ENCODE measurements at places on chromosomes 3 and 15. TPM values are rescaled to one million over a fixed set of nuclear protein-coding genes. Genes with fewer than 3 reads are reported as not detected.

SAMMSON gene
- total RNA-seq: not detected

DNA sequence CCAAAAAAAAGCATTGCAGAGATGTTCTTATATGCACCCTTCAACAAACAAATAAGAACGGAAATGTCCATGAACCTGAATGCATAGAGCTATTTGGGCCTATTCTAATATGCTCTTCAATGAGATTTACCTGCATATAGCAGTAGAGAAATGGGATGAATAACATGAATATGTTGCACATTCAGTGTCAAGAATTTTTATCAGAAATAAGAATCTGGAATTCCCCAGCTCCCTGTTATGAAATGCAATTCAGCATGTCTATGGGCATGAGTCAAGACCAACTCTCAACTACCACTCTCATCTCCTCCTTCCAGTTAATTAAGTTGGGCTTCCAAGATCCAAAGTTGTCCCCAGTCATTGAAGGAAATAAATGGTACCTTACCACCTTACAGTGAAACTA, 133.7 kb upstream of the ALCAM start:
- no peaks in the 10 kb centered on the region for H3K36me3 ChIP-seq
- no peak overlapping the region for H3K4me3 ChIP-seq
- no peak for DNase-seq
- H3K27ac ChIP-seq: no peak overlapping the region

CELSR3 gene
- total RNA-seq: 15.2 TPM

GRCh38 chr3:114411811-114412803, 118.3 kb downstream of the TIGIT start:
- H3K36me3 ChIP-seq: no peaks in the 10 kb centered on the region
- H3K4me1 ChIP-seq: peaks cover 21% of the 10 kb centered on the region
- no peaks in the 10 kb centered on the region for H3K27me3 ChIP-seq

CDCP1 gene
- total RNA-seq: 3.2 TPM

DNAH12 gene
- not detected for total RNA-seq

- no peak overlapping the region for H3K27ac ChIP-seq
- DNase-seq: no peak
- H3K36me3 ChIP-seq: no peaks in the 10 kb centered on the region
- peaks cover 8% of the 10 kb centered on the region for H3K27me3 ChIP-seq
- H3K4me1 ChIP-seq: no peaks in the 10 kb centered on the region
- no peak overlapping the region for H3K4me3 ChIP-seq
Observed at GRCh38 chr3:69491975-69492374, 106.1 kb upstream of the FRMD4B start.

- H3K36me3 ChIP-seq: peaks cover 9% of the 10 kb centered on the region
- no peak overlapping the region for H3K4me3 ChIP-seq
Observed at GRCh38 chr3:66317750-66318376, 97.1 kb downstream of the SLC25A26 start.

LRRK1 gene
- 2.1 TPM for total RNA-seq

DNA sequence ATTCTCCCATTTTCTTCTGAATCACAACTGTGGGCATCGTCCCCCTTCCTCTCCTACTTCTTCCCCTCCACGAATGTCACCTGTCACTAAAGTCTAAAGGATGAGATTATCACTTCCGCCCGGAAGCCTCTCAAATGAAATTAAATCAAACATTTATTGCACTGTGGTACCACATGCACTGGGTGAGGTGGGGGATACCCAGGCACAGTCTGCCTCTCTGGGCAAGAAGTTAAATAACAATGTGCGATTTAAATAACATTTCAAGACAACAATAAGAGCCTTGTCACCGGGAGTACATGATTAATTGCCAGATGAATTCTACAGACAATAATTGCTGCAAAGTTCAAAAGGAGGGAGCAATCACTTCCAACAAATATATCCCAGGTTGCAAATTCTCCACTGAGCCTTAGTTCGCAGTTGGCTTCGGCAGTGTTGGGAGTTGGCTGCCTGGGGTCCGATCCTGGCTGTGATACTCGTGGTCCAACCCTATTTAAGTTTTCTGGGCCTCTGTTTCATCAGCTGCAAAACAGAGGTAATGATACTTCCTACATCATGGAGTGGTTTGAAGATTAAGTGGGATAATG, 77.7 kb downstream of the FOXP1 start:
- H3K27ac ChIP-seq: no peak overlapping the region
- H3K4me1 ChIP-seq: peaks cover 31% of the 10 kb centered on the region
- peaks cover 15% of the 10 kb centered on the region for H3K27me3 ChIP-seq
- no peak for DNase-seq
- H3K36me3 ChIP-seq: peaks cover 3% of the 10 kb centered on the region

DNA sequence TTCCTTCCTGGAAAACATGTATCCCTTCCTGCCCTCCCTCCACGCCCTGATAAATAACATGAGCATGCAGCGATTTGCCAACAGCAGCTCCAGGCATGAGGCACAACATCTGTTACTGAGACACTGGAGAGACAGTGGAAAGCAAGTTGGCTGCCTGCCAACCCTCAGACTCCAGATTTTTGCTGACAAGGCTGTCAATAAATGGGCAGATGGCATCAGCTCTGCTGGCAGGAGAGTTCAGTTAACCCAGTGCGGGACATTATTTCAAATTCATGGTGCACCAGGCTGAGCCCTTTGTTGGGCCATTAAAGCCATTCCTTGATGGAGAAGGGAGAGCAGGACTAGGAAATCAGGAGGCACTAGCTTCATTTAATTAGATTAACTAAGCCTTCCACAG, 293.3 kb downstream of the MEX3B start:
- peaks cover under 1% of the 10 kb centered on the region for H3K27me3 ChIP-seq
- no peak overlapping the region for H3K4me3 ChIP-seq
- no peak for DNase-seq
- no peak overlapping the region for H3K27ac ChIP-seq

- no peak for DNase-seq
- H3K4me3 ChIP-seq: no peak overlapping the region
- H3K4me1 ChIP-seq: peaks cover 32% of the 10 kb centered on the region
- peaks cover 3% of the 10 kb centered on the region for H3K27me3 ChIP-seq
Observed at GRCh38 chr15:39787479-39787878, 4.8 kb upstream of the FSIP1 start.

DCLK3 gene
- not detected for total RNA-seq

CHRM5 gene
- not detected for total RNA-seq

- DNase-seq: no peak
- no peak overlapping the region for H3K27ac ChIP-seq
- H3K27me3 ChIP-seq: peaks cover 14% of the 10 kb centered on the region
- no peaks in the 10 kb centered on the region for H3K4me1 ChIP-seq
- no peak overlapping the region for H3K4me3 ChIP-seq
Observed at GRCh38 chr15:48563934-48564333, 81.6 kb downstream of the FBN1 start.

All from activated CD4-positive, alpha-beta T cell treated with anti-CD3 and anti-CD28 coated beads, Interleukin-2, amount 10 ng/mL, durations not matched to agents 24 days and 14 days (primary cell).